ENCODE measurements at places on chromosomes 4 and X.

GRCh38 chr4:147328189-147328588, 152.7 kb upstream of the EDNRA start:
- DNase-seq = no peak

GRCh38 chr4:30789219-30789671, 69.1 kb downstream of the PCDH7 start:
- DNase-seq = no peak

GRCh38 chrX:69093960-69094871, 71.0 kb downstream of the PJA1 start:
- DNase-seq = no peak

GRCh38 chrX:6768881-6769280, 234.0 kb upstream of the VCX3A start:
- DNase-seq = no peak

DNA sequence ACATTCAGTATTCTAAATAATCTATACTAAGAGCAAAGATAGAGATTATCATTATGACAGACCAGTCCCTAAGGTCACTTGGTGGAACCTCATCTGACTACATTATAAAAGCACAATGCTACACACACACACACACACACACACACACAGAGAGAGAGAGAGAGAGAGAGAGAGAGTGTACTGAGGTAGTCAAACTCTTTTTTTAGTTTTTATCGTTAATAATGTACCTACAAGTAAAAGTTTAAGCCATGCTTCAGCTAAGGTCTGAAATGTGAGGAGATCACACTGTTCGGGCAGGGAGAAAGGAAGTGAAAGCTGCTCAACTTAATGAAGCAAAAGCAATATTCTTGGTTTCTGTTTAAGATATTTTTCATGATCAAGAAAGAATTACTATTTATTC, 75.8 kb upstream of the CCDC160 start:
- no peak for DNase-seq

DNA sequence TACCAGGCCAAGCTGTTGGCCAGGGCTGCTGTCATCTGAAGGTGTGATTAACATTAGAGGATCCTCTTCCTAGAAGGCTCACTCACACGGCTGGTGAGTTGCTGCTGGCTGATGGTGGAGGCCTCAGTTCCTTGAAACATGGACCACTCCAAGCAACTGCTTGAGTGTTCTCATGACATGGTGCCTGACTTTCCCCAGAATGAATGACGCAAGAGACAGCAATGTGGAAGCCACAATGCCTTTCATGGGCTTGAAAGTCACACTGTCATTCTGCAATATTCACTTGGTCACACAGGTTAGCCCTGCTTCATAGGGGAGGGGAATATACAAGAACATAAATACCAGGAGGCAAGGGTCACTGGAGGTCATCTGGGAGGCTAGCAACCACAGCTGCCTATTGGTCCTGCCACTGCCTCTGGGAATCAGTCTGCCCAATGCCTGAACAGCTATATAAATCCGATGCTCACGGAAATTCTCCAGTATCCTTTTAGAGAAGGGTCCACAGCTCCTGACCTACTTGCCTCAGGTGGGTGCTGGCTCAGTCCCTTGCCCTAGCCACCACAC, 97.1 kb upstream of the MAML3 start:
- no peak for DNase-seq

DNA sequence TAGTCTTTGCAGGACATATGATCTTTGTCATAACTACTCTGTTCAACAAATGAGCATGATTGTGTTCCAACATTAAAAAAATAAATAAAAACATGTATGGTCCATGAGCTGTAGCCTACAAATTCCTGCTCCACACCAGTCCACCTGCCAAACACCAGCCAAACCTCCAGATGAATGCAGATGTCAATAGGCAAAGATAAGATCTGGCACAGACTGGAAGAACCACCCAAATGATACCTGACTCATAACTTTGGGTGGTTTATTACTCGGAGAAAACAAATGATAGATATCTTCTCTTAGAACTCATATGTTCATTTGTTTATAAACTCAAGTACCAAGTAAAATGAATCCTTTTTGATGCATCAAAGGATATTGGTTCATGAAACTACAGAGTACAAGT, 425.1 kb downstream of the GBA3 start:
- DNase-seq = no peak

DNA sequence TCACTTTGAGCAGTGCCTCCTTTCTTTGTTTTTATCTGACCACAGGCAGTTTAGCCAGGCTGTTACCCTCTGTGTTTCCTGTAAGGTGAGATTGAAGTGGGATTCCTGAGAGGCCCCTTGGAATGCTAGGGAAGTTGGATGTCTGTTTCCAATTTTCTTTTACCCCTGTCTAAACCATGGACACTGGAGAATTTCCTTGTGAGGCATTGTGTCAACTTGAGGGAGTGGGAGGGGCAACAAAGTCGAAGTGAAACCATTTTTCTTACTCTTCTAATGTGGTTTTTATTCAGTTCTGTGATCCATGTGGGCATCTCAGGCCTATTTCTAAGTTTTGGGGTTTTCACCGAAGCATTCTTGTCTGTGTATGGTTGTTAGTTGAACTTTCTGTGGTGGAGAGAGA, 296.1 kb upstream of the UGT8 start:
- DNase-seq = no peak

DNA sequence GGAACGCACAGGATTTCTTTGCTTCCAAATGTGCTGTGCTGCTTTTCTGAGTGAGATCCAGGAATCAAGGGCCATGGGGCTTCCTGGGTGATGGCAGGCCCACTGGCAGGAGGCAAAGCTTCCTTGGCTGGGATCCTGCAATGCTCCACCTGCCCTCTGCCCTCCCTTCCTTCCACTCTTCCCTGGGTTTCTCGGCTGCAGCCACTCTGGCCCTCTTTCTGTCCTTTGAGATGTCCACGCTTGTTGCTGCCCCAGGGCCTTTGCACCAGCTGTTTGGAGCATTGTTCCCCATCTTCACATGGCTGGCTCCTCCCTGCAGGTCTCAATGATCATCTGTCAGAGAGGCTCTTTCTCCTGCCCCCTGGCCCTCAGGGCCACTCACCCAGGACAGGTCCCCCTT, 78.9 kb downstream of the PSAPL1 start:
- no peak for DNase-seq

- DNase-seq = no peak
Measured at GRCh38 chrX:80423744-80424143, 3.5 kb downstream of the TENT5D start.

DNA sequence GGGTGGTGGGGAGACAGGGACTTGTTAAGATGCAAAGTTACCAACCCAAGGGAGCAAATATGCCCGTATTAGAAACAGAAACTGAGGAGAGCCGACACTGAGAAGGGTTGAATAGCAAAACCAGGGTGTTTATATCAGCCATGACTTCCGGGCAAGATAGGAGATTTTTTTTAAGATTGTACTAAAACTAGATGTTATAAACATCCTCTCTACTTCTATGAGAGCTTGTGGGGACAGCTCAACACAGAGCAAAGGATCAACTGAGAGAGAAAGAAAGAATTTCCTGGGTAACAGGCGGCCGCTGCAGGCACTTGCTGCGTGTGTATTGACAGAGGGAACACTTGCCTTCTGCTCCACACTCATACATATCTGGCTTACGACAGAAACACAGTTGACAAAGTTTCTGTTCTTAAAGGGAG, 49.1 kb upstream of the FBXW7 start:
- DNase-seq = no peak

DNA sequence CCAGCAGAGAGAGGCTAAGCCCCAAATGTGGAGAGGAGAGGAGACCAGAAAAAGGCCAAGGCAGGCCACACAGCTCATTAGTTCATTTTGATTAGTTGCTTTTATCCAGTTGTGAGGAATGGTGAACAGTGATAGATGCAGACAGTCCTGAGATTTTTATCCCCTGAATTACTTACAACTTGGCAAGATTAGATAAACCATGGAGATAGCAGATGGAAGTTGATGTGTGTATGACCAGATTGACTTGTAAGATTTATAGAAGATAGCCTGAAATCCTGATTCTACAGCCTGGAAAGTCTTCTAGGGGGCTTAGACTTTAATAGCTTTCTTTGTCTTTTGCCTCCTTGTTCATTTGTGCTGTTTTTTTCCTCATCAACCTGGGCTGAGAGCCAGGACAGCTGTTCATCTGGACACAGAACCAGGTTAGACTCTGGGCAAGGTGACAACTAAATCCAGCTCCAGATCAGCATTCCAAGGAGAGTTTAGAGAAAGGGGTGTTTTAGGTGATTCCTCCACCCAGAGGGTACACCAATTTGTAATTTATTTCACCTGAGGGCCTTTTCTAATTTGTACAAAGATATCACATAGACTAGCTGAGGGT, 215.5 kb downstream of the SPATA18 start:
- DNase-seq = no peak

DNA sequence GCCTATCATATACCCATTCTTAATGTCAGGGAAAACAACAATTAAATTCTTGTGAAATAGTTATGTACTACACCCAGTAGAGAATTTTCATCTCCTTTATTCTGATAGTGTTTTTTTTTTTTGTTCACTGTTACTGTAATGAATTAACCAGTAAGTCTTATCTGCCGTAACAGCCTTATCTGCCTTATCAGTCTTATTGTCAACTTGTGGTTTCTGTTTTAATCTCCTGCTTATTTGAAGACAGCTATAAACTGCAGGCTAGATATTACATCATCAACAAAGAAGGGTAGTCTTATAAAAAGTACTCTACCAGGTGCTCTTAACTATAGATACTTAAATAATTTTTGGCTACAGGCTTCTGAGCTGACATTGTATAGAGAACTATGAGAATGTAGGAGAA, 79.5 kb downstream of the MAGEB5 start:
- DNase-seq = no peak

Measured in stimulated activated CD4-positive, alpha-beta T cell treated with anti-CD3 and anti-CD28 coated beads, Interleukin-15, amount 100 ng/mL, for 48 hours (primary cell).